ENCODE measurements at places on chromosomes 7 and 10.

- DNase-seq: no peak
Measured at GRCh38 chr10:49162761-49163310, 25.4 kb downstream of the TMEM273 start.

DNA sequence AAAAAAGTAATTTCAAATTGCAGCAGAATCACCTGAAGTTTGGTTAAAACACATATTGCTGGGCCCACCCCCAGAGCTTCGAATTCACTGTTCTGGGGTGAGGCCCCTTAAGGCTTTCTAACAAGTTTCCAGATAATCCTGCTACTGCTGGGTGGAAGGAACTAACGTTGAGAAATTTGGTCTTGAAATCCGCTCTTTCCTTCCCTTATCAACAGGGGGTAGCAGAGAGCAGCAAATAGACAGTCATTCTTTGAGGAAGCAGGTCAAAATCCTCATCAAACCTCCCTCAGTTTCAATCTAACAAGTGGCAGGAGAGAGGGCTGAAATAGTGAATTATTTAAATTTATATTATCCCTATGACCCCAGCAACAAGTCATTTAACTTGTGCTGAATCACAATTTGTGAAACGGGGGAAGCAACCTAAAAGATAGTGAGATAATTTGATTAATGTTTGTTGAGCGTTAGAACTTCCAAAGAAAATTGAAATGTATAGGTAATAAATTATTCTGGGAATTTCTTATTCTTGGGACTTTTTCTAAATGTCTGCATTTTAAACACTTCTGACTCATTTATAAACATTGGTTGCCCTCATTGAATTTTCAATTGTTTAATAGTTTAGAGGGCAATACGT is 21.7 kb upstream of the MALSU1 start:
- DNase-seq: no peak

DNA sequence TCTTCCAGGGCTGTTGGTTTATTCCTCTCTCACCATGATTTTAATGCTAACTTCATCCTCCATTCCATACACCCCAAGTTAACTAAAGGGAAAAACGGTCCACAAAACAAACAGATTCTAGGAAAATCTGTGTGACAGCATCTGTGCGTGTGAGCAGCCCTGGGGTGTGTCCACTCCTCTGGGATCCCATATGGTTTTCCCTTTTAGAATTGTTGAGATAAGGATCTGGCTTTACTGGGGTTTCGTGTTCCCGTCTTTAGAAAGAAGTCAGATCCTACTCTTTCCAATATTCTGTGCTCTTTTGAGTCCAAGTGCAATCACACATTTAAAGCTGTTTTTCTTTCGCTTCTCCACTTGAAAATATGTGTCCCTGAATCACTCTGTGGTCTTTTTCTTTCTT is 257.1 kb downstream of the KLF6 start:
- no peak for DNase-seq

DNA sequence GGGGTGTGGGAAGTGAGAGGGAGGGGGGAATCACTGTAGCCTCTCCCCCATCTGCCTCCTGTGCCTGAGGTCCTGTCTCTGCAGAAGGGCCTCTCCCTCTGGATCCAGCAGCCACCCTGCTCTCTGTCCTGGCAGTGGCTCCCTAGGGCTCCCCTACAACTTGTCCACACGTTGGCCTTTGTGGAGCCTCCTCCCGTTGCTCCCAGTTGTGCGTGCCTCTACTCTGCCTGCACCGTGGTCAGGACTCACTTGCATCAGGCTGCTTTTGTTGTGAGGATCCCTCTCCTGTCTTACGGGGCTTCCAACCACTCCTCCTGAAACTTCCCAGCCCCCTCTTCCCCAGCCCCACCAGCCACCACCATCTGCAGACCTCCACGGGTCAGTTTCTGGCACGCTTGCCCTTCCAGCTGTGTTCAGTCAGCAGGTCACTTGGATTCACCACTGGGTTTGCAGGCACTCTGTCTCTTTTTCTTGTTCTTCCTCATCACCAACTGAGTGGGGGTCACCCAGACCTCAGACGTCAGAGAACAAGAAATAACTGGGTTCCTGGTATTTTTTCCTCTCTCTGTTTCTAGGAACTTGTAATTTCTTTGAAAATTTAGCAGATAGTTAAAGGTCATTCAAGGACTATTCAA is 62.3 kb downstream of the RAMP3 start:
- DNase-seq: no peak

DNA sequence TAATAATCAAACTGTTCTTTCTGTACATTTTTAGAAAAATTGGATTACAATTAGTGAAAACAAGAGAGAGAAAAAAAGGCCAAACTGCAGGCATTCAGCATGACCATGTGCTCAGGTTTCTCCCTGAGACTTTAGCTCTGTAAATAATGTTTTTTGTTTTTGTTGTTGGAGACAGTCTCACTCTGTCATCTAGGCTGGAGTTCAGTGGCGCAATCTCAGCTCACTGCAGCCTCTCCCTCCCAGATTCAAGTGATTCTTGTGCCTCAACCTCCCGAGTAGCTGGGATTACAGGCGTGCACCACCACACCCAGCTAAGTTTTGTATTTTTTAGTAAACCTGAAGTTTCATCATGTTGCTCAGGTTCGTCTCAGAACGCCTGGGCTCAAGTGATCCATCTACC is 23.0 kb downstream of the BZW2 start:
- DNase-seq: no peak

DNA sequence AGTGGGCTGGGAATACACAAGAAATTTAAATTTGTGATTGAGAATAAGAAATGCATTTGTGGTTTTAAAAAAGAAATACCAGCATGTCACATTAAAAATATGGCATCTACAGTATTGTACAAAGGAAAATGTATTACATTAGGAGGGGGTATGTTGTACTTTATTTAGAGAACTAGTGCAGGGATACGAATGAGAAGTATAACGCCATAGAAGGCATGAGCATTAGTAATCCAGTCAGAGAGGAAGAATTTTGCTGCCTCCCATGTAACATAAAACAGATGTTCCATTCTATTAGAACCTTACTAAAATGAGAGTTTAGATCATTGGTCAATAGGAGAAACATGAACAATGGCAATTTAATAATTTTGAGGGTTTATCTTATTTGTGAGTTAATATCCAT is 182.2 kb downstream of the ADK start:
- no peak for DNase-seq

GRCh38 chr10:51821045-51821444 is 121.7 kb upstream of the CSTF2T start:
- DNase-seq: no peak
